Right atrium auricular region (tissue), 2 donors: ENCODE measurements at places on chromosomes 6 and 20. TPM values are rescaled to one million over a fixed set of nuclear protein-coding genes. Genes with fewer than 3 reads are reported as not detected.
A peak's percentile ranks its signal among the peaks of the same experiment; 100 is the strongest.

MAP3K5 gene
- total RNA-seq: 6.7 TPM

KCNQ2 gene
- total RNA-seq: not detected

PAX1 gene
- total RNA-seq: not detected

REM1 gene
- 3.1 TPM for total RNA-seq

ID4 gene
- total RNA-seq: 19.0 TPM

DNA sequence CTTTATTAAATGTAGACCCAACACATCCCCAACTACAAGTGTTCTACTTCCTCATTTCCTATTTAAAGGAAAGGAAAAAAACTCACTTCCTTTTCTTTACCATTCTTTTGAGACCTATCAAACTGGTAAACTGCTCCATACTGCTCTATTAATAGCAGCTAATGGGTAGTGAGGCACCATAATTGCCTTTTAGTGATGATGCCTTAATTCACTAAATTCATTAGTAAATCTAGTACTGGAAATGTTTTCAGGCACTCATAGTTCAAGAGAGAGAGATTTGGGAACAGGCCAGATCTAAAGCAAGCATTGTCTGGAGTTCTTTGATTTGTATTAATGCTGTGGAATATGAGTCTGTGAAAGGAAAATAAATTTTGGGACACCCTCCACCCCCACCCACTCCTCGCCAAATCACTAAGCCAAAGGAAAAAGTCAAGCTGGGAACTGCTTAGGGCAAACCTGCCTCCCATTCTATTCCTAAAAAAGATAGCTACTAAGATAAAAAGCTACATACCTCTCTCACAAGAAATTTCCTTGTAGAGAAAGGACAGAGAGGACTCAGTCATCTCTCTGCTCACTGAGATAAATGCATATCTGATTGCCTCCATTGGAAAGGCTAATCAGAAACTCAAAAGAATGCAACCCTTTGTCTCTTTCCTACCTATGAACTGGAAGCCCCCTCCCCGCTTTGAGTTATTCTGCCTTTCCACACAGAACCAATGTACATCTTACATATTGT is 13.6 kb upstream of the IBTK start:
- no peak for DNase-seq

DNA sequence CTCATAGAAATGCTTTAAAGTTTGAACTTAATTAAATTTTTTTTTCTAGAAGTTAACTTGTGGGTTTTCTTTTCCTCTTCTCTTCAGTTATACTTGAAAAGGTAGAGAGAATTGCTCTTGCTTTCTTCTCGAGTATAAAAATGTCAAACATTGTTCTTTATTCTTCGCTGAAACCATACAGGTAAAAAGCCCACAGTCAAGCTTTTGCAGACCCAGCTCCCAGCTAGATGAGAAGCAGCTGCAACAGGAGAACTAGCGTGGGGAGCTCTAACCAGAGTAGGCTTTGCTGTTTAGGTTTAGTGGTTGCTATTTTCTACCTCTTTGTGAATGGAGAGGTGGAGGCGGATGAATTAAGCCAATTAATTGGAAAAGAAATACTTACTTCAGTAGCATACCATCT is 102.7 kb downstream of the JARID2 start:
- DNase-seq: no peak

DNA sequence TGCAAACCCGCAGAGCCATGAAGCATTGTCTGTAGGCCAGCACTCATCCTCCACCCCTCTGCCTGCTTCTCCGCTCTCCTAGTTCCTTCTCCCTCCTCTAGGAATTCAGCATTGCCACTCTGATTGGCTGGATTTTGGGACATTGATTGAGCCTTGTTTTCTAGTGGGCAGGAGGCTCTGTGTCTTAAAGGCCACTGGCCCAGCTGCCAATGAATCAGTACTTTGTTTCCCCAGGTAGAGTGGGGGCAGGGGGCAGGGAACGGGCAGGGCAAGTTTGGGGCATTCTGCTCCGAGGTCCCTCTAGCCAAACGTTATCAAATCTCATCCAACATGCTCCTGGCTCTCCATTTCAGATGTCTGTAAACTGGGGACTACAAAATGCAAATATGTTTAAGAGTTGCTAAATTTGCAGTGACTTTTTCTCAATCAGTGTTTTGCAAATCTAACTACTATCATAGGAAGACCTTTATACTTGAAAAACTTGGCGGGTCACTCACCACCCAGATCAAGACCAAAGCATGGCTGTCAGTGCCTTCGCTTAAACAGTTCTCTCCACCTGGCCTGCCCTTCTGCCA is 10.4 kb upstream of the BPI start:
- DNase-seq: no peak

- no peak for DNase-seq
Observed at GRCh38 chr20:13765299-13765698, 19.4 kb downstream of the ESF1 start.

DNA sequence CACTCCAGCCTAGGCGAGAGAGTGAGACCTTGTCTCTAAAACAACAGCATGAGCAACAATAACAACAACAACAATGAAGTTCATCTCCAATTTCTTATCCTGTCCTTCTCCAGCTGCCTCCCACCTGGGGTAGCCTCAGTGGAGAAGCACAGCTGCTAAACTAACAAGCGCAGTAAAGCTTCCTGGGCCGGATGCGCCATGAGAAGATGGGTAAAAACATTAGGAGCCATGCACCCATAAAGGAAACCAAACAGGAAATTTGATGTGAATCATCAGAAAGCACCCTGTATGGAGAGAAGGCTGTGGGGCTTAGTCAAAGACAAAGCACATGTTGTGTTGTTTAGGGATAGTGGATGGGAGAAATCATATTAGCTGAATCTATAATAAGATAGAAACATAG is 61.1 kb upstream of the CCN6 start:
- DNase-seq: no peak

DNA sequence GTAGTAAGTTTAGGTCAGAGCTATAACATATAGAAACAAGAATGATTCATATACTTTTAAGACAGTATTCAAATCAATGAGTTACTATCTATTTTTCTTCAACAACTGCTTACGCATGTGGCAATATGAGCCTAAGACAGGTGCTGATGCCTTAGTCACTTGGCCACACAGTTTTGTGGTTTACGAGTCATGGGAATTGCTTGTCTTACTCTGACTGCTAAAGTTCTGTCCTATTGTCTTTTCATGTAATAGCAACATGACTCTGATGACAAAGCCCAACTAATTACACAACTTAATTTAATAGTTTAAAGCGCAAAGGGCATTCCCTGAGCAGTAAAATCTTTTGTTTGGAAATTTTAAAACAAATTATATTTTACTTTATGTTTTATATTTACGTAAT is 159.3 kb upstream of the CENPW start:
- DNase-seq: no peak

DNA sequence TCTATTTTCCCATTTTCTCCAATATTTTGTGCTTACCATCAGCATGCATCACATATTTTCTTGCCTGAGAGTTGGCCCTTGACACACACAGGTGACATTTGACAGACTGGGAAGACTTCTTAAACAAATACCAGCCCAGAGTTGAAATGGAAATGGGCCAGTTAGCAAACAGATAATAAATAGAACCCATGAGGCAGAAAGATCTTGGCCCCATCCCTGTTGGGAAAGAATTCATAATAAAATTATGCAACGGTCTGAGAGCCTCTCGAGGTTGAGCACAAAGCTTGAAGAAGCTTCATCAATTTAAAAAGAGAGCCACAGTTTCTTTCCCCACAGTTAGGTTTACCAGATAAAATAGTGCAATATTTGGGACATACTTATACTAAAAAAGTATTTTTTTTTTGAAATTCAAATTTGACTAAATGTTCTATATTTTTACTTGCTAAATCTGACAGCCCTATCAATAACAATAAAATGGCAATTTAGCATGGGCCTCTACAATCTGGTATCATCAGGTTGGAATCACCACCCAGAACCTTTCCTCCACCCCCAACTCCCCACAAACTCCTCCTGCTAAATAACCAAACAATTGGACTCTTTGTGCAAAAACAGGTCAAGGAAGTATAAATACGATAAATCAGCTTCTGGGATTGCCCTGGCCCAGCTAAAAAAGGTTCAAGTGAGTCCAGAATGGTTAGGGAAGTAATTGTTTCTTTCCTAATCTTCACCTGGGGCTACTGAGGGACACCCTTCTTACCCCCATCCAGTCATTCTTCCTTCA is 129.8 kb downstream of the CD164 start:
- DNase-seq: no peak

- no peak for DNase-seq
Observed at GRCh38 chr20:39752262-39752876, 790.2 kb downstream of the DHX35 start.

GRCh38 chr6:100116411-100117194 is 122.6 kb upstream of the MCHR2 start:
- DNase-seq: no peak

DNA sequence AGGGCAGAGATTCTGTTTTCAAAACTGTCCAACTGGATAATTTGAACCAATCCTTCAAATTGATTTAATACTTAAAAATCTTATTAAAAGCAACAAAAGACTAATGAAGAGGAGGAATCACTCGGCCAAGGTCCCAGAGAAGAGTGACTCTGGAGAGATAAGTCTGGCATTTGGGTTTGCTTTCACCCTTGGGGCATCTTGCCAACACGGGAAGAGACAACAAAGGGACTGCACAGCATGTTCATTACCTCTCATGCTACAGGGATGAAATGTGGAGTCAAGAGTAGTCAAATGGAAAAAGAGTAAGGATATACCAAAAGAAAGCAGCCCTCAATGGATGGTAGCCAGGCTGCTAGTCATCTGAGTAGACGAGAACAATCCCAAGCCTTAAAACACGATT is 68.2 kb downstream of the KHDRBS2 start:
- DNase-seq: no peak

DNA sequence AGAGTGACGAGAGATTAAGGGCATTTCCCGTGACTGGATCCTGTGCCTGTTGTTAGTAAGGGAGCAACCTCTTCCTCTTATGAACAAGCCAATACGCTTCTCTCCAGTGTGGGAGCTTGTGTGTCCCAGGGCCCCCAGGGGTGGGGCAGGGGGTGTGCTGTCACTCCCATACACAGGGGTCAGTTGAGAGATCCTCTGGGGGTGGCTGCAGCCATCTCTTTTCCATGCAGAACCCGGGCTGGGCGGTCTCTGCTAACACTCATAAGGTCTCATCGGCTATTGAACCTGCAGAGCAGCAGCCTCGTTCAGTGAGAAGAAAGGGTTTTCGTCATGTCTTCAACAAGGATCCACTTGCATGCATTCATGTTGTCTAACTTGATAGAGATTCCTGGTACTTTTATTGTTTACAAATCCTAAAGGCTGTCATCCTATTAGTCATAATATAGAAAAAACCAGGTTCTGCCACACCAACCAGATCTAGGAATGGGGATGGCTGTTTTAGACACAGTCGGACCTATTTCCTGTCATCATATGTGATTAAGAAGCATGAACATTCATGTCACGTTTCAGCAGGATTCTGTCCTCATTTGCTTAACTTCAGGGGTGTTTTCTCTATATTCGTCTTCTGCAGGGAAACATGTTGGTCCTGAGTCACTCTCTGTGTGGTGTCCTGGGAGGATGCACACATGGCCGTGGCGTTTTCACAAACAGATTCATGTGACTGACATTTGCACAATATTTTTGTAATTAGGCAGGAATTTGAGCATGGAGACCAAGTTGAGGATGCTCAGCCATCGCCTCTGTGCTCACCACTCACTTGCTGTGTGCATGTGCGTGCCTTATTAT is 13.3 kb upstream of the THBS2 start:
- peak; percentile 71 for DNase-seq

DNA sequence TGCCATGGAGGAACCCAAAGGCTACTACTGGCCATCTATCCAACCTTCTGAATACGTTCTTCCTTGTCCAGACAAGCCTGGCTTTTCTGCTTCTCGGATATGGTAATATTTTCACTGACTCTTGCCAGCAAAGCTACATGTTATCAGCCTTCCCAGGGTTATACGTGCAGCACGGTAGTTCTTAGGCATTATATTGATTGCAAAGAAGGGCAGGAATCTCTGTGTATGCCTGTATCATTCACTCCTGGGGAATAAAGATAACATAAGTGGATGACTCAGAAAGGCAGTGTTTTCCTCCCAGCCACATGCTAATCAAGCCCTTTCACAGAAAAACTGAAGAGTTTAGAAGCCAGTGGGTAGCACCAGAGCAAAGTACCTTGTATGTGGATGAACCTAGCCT is 98.7 kb downstream of the ADGRG6 start:
- no peak for DNase-seq

DNA sequence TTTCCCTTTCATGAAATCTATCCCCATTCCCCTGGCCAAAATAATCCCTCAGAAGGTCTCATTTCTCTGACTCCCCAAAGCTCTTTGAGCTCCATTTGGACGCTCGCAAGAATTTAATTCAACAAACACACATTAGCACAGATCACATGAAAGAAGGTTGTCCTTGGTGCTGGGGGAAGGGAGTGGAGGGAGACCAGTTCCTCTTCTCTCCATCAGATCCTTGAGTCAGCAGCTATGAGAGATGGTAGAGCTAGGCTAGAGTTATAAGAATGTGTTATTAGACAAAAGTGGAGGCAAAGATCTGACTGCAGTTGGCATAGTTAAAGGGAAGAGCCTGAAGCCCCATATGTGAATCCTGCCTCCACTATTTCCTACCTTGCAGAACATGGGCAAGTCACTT is 184.2 kb upstream of the CDYL start:
- no peak for DNase-seq

- DNase-seq: peak; percentile 28
Observed at GRCh38 chr20:43837856-43838702, 76.6 kb upstream of the TOX2 start.

DNA sequence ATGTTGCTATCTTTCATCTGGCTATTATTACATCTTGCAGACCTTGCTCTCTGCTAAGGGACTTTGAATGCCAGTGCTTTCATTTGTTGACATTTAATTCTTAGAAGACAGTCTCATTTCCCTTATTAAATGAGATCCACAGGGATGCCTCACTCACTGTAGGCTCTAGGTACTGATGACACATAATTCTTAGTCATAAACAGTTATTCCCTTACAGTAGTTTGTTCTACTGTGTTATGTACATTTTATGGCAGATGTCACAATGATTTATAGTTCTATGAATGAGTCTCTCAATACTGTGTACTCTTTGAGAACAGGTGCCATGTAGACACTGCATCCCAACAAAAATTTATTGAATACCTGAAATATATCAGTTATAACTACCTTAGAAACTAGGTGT is 70.3 kb downstream of the FAM83B start:
- no peak for DNase-seq

- no peak for DNase-seq
Observed at GRCh38 chr6:153849072-153849779, 189.8 kb upstream of the OPRM1 start.

GRCh38 chr20:44552950-44553908 is 29.1 kb upstream of the PKIG start:
- DNase-seq: no peak

- no peak for DNase-seq
Observed at GRCh38 chr6:130525408-130525807, 159.6 kb downstream of the TMEM200A start.

DNA sequence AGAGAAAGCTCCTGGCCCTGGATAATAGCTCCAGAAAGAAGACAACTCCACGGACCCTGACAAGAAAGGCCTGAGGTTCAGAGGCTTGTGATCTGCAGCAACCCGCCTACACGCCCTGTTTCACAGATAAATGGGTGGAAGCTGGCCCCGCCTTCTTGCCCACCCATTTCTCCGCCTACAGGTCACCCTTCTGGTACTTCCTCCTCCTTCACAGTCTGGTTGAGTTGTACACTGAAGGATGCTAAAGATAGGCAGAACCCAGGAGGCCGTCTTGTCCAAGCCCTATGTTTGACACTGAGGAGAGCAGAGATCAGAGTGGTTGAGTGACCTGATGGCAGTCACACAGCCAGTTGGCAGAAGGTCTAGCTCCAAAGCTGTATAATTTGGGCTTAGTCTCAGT is 34.2 kb upstream of the MDGA1 start:
- DNase-seq: no peak

GRCh38 chr6:71512256-71512655 is 223.6 kb downstream of the OGFRL1 start:
- no peak for DNase-seq

GRCh38 chr6:18497006-18497405 is 109.9 kb downstream of the RNF144B start:
- DNase-seq: no peak
